ENCODE measurements at places on chromosomes 7 and 10.

GRCh38 chr10:109341986-109342385 lies 581.3 kb downstream of the XPNPEP1 start:
- DNase-seq, result no peak

- peak; percentile 44 for DNase-seq
These were observed 628 bp downstream of the PARP12 start for GRCh38 chr7:140062118-140062527.

DNA sequence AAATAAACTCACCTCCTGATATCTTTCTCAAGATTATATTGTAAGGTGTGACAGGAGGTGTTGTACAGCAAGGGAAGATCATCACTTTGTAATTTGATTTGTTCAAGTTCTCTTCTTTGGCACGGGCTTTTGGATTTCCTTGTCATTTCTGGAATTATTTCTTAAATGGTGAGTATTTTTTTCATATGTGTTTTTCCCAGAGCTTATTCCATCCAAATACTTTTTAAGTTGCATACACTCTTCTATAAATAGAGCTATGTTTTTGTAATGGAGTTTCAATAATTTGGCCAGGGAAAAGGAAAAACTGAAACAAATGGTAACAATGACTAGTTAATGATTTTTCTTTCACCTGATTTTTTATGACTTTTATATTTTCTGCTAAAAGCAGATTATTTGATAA lies 92.5 kb downstream of the CFAP58 start:
- no peak for DNase-seq

DNA sequence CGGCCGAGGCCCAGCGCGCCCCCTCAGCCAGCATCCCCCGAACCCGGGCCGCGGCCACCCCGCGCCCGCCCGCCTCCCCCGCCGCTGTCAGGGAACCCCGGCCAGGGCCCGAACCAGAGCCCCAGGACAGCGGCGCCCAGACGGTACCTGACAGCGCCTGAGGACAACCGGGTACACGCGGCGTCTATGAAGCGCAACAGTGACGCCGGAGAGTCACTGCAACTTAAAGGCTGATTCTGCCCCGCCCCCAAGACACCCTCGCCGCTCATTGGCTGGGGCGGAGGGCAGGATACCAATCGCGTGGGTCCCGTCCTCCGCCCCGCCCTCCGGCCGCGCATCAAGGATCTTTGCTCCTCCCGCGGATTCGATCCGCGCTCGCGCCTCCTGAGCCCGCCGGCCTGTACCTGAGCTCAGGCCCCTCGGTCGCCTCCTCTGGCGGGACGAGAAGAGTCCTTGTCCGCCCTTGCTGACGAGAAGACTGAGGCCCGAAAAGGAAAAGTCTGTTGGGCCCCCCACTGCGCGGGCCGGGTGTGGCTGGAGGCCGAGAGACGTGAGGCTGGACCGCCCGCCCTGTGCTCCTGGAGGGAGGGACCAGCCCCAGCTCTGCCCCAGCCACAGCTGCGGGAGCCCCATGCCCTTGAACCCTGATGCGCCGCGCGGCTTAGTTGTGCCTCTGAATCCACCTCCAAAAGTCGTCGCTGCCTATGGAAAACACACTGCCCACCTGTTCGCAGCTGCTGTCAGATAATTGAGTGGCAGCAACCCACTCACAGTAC lies at the start of gene OAT:
OAT (minus strand) TSS at position 198 of the 776 bp plus-strand sequence. CDS start 6,752 bp downstream, outside the sequence.
- peak; percentile 98 for DNase-seq

DNA sequence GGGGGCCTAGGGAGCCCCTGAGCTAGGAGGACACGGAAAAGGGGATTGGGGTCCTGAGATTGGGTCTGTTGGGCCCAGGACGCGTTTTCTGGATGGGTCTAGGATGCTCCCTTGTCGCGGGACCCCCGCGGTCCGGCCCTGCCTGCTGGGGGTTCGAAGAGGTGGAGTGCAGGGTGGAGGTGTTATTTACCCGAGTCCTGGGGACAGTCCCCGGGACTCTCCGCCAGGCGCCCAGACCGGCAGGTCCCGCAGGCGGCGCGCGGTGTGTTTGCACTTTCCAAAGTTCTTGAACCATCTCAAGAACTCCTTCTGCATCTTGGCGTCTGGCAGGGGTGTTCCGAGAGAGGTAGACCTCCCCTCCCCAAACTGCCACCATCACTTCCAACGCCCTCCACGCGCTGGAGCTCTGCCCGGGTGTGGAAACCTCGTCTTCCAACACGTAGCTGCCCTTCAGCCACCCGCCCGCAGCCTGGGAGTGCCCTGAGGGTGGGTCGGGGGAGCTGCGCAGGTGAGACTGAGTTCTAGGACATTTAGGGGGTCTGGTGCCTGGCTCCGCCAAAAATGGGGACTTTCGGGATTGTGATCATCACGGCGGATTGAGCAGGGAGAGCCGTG lies 569 bp downstream of the CAV1 start:
- peak; percentile 58 for DNase-seq

GRCh38 chr10:34403512-34403911 lies 411.6 kb downstream of the PARD3 start:
- DNase-seq, result no peak

DNA sequence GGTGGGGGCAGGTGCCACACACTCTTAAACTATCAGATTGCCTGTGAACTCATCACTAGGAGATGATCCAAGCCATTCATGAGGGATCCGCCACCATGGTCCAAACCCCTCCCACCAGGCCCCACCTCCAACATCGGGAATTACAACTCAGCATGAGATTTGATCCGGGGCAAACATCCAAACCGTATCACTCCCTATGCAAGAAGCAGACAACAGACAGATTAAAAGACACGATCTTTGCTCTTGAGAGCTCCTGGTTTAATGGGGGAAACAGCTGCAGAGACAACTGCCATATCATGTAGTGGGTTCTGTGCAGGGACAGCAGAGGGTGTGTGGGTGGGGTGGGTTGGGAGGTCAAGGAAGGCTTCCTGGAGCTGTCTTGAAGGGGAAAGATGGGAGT lies 123.6 kb downstream of the EMX2 start:
- DNase-seq, result no peak

GRCh38 chr10:108208038-108208437 lies 1043.5 kb upstream of the SORCS1 start:
- DNase-seq, result no peak

GRCh38 chr7:2684501-2684900 lies 3.5 kb upstream of the AMZ1 start:
- DNase-seq, result no peak

DNA sequence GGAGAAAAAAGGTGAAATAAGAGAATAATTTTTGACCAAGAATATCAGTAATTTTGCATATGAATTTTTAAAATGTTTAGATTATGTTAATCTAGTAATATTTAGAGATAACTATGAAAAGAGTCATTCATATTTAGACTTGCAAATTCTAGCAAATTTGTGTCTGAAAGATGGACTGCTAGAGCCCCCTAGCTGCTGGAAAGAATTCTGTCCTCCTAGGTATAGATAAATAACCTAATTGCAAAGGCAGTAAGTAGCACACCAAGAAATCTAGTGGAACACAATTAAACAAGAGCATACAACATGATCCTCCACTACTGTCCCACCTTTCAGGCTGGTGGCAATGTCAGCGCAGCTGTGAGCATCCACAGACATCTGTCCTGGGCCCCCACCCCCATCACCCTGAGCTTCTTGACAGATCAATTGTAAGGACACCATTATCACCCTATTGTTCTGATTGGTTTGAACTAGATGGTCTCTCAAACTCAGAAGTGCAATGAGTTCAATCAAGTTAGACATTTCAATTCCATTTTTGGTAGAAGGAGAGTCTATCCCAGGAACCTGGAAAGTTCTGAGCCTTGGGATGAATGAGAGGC lies 15.0 kb upstream of the GFRA1 start:
- peak; percentile 10 for DNase-seq

DNA sequence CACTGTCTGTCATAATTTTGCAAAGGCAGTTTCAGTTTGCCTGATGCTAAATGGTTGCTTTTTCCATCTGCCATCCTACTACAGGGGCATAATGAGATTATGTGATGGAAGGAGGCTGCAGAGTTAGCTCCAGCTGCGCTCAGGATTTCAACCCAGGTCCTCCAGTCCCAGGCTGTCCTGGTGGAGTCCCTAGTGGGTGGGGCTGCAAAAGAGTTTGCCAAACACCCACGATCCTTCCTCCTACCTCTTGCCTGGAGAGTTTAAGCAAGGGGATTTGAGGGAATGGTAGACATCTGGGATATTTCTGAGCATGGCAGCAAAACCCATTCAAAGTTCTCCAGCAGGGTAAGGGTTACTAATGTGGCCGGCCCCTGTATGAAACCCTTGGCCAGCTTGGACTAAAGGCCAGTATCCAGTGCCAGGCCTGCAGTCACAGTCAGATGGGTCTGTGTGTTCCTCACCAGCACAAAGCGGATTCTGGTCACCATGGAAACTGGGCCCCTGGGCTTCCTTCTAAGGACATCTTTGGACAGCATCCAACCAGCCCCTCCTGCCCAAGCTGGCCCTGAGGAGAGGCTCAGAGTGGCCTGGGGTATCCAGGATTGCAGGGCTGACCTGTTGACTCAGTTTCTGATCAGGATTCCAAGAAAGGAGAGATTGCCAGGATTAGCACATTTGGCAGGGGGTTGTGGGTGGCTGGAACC lies 42.7 kb upstream of the CHST3 start:
- no peak for DNase-seq

- no peak for DNase-seq
These were observed 14.9 kb upstream of the ANAPC16 start for GRCh38 chr10:72200883-72201282.

- no peak for DNase-seq
These were observed 302.6 kb downstream of the KLF6 start for GRCh38 chr10:3482200-3482993.

DNA sequence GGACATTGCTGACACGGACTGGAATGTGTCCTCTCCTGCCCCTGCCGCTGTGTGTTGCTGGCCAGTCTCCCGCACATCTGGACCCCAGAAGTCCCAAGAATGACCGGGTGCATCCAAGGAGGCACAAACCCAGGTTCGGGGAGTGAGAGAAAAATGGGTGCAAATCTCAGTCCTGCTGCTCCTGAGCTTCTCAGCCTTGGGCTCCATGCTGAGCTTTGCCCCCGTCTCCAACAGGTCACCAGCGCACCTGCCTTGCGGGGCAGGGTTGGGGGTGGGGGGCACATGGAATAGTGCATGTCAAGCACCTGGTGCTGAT lies 6.0 kb upstream of the NANOS1 start:
- DNase-seq, result no peak

DNA sequence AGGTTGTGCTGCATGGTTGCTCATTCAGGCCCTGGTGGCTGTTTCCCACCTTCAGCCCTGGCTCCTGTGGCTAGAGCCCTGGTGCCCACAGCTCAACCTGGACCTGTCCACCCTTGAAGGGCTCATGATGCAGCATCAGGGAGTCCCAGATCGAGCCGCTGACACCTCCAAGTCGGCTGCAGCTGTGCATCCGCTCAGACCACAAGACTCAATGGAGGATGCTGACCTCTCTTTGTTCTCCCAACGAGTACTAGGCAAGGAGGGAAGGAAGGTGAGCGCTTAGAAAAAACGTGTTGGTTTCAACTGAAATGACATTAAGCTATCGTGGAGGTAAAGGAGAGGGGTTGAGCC lies 9.5 kb upstream of the C10orf95 start:
- DNase-seq, result no peak

- DNase-seq, result no peak
These were observed 110.8 kb upstream of the PTN start for GRCh38 chr7:137454246-137454724.

DNA sequence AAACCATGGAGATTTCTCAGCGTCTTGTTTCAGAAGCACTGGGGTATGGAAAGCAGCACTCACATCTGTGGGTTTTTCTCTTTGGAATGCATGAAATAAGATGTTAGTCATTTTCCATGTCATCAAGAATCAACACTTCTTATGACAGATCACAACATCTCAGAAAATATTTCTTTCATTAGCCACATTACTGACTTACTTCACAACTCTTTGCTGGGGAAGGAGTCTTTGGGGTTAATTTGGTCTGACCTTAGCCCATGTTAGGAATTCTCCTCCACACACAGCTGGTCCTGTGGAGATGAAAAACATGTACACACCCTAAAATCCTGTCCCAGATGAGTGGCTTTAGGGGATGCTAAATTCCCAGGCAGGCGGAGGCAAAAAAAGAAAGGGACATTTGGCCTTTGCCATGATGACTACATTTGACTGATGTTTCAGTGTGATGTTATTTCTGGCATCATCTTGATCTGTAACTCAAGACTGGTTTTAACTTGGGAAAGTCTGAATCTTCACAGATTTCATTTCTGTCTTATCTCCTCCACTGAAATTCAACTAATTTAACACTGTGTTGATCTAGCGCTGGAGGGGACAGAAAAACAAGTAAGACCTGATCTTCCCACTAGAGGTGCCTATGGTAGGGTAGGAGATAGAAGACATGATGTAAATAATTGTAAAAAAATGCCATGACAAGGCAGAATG lies 363.2 kb downstream of the PRPF18 start:
- DNase-seq, result no peak

DNA sequence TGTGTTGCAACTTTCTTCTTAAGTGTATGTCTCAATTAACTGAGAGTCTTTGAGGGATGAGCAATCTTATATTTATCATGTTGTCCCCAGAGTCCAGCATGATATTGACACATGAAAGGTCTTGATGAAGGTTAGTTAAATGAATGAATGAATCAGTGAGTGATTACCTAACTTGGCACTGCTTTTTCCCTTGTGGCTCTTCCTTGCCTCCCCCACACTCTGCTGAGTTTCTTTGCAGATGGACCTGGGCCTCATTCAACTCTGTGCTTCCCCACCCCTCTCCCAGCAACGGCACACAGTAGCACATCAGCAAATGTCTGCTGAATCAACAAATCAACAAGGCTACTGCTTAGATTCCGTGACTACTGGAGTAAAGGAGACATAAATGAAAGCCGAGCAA lies 235.1 kb upstream of the CXCL12 start:
- no peak for DNase-seq

DNA sequence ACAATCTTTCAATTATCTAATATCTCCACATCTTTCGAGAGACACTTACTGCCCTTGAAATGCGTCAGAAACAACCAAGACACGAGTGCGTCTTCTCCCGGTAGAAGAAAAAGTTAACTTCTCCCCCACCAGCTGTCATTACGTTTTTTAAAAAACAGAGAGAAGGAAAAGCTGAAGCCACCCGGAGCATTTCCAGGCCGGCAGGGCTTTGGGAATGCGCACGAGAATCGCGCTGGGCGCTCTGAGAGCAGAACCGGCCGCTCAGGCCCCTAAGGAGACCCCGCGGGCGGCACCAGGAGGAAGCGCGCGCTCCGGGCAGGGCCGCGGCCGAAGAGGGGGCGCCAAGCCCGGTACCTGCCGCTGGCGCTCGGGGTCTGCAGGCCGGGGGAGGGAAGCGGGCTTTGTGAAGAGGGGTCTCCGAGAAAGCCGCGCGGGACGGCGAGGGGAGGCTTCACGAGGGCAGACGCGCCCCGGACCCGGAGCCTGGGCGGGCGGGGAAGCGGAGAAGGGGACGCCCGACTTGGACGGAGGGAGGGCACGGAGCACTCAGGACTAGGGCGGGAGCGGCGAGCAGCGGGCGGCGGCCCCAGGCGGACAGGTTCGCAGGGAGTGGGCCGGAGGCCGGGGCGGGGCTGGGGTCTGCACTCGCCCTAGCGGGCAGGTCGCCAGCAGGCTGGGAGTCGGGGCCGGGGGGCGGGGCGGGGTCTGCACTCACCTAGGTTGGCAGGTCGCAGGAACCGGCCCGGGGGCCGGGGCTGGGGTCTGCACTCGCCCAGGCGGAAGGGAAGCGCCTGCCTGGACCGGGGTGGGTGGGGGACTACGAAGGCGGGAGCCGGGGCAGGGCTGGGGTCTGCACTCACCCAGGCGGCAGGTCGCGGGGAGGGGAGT lies 932 bp downstream of the ESYT2 start:
- peak; percentile 28 for DNase-seq

- DNase-seq, result no peak
These were observed 59.8 kb downstream of the NUTM2E start for GRCh38 chr10:79886345-79886744.
